Posterior vena cava (tissue), 2 donors: ENCODE measurements at places on chromosomes 7 and 10. TPM values are rescaled to one million over a fixed set of nuclear protein-coding genes. Genes with fewer than 3 reads are reported as not detected.

DNA sequence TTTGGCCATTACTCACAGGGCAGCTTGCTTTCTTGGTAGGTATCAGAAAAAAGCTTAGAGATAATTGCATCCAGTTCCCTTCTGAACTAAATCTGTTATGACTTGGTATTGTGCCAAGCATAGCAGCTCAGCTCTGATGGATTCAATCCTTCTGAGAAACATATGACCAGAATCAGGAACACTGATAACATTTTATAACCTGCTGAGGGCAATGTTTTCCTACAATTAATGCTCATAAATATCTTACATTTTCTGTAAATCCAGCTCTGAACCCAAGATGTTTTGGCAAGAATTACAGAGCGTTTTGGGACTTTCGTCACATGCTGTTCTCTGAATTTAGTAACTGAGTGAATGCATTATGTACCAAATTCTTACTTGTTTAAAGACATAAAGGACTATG lies 167.8 kb downstream of the KIF20B start:
- DNase-seq, result no peak

DNA sequence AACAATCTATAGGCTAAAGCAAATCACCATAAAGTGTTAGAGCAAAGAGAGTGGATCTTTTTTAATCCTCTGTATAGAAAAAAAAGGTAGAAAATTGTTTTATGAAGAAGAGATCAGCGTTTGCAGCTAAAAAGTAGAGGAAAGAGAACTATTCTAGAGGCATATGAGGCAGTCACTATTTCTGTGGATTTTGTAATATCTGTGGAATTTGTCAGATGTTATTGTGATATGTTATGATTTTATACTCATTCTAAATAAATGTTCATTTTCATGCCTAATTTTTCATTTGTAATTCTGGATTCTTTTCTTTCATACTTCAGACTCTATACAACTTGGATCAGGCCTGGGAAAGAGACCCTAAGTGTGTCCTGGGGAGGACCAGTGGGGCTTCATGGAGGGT lies 295.0 kb upstream of the LYZL1 start:
- no peak for DNase-seq

Gene OR13A1
- total RNA-seq, result not detected

Gene COL26A1
- not detected for total RNA-seq

Gene HABP2
- total RNA-seq, result not detected
